Heart right ventricle (tissue), 16 donors: ENCODE measurements at places on chromosomes 4 and X. TPM values are rescaled to one million over a fixed set of nuclear protein-coding genes. Genes with fewer than 3 reads are reported as not detected.

GRCh38 chr4:121758925-121759568 is 5.9 kb downstream of the SMIM43 start:
- no peak overlapping the region for H3K4me3 ChIP-seq
- H3K27me3 ChIP-seq: peaks cover 38% of the 10 kb centered on the region
- no peaks in the 10 kb centered on the region for H3K36me3 ChIP-seq
- H3K27ac ChIP-seq: no peak overlapping the region

- H3K27me3 ChIP-seq: no peaks in the 10 kb centered on the region
- no peak overlapping the region for H3K27ac ChIP-seq
- H3K36me3 ChIP-seq: no peaks in the 10 kb centered on the region
- no peak overlapping the region for H3K4me3 ChIP-seq
Measured at GRCh38 chr4:152713951-152714705, 34.3 kb upstream of the TMEM154 start.

The CENPU gene
- 1.1 TPM for total RNA-seq

The TLR7 gene
- total RNA-seq: 0.15 TPM

The EPGN gene
- not detected for total RNA-seq

The FATE1 gene
- 0.31 TPM for total RNA-seq

DNA sequence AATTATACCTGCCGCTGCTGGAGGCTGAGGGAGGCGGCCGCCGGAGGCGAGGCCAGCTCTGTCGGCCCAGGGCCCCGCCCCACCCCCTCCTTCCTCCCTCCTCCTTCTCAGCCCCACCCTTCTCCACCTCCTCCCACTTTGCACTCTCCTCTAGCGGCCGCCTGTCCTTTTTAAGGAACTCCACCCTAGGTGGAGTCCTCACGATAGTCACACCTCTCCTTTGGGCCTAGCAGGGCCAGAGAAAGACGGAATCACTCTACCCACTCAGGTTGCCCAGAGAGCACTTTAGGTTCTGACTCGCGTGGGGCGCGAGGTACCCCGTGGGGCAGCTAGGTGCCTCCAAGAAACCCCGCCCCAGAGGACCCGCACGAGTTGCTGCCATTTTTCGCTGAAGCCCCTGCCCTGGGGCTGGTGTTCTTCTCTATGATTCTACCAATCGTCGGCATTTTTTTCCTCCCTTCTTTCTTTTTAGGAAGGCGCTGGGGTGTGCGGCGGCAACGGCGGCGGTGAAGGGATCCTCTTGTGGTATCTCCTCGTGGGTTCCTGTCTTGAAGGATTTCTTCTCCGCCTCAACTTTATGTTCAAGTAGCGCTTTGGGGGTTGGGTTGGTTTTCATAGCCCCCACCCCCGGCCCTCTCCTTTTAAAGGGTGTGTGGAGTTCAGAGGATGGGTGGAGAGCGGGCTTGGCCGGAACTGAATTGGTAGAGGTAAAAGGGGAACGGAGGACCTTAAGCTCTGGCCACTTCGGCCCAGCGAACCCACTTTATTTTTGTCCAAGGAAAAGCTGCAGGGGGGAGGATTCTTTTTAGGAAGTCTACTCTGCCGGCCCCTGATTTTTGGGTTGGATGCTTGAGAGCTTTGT is at the start of gene KLF8:
Gene KLF8 (plus strand): TSS at position 136 of the 862 bp plus-strand sequence. CDS start 979 bp downstream, outside the sequence.
- H3K27me3 ChIP-seq: peaks cover 47% of the 10 kb centered on the region
- no peaks in the 10 kb centered on the region for H3K4me1 ChIP-seq
- H3K4me3 ChIP-seq: peak within 1 kb of the TSS; percentile 45
- no peaks in the 10 kb centered on the region for H3K36me3 ChIP-seq

DNA sequence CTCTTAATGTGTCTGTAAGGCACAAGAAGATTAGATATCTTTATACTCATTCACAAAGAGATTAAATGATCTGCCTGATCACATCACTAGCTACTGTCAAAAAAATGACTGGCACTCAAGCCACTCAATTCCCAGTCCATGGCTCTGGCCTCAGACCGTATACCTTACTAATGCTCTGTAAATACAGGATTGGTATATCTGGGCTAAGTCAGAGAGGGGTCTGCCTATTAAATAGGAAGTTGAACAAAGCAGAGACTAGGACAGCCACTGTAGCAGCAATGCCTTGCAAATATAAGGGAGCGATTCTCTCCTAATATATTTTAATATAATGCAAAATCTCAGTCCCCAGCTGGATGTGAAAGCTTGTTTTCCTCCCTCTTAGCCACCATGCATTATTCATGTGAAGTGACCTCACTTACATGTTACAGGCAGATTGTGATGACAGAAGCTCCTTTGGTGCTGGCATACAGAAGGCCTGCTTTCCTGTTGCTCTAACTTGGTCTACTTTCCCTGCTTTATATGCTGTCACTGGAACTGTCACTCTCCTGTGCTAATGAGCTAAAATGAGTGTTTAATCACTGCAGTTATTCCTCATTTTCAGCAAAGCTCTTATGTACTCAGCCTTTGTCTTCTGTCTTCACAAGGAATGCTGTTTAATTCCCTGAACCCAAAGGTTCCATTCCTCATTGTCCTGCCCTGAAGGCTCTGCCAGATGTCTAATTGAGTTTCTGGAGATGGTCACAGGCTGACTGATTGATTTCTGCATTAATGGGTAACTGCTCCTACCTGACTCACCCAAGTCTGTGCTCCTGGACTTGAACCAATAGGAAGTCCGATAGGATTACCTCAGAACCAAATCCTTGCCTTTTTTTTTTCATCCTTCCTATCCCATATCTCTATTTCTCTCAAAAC is 578.2 kb downstream of the KLHL13 start:
- no peaks in the 10 kb centered on the region for H3K4me1 ChIP-seq
- H3K27ac ChIP-seq: no peak overlapping the region
- no peaks in the 10 kb centered on the region for H3K27me3 ChIP-seq
- H3K4me3 ChIP-seq: no peak overlapping the region
